ENCODE measurements at places on chromosomes 16 and 17.

- DNase-seq, result no peak
Observed at GRCh38 chr17:82965371-82965770, 114.0 kb upstream of the METRNL start.

DNA sequence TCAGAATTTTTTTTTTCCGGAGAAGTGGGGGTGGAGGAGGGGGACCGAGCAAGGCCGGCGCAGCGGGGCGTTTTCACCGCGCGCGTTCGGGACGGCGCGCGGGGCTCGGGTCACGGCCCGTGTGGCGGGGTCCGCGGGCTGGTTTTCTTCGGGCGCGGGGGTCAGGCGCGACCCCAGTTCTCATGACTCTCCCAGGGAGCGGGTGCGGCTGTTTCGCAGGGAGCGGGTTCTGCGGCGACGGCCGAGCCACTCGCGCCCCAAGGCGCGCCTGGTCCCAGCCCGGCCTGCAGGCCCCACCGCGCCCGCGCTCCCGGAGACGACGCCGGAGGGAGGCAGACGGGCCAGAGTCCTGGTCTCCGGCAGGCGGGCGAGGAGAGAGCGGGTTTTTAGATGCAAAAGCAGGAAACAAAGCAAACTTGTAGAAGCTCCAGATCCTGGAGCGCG lies 1.0 kb downstream of the BAHCC1 start:
- no peak for DNase-seq

DNA sequence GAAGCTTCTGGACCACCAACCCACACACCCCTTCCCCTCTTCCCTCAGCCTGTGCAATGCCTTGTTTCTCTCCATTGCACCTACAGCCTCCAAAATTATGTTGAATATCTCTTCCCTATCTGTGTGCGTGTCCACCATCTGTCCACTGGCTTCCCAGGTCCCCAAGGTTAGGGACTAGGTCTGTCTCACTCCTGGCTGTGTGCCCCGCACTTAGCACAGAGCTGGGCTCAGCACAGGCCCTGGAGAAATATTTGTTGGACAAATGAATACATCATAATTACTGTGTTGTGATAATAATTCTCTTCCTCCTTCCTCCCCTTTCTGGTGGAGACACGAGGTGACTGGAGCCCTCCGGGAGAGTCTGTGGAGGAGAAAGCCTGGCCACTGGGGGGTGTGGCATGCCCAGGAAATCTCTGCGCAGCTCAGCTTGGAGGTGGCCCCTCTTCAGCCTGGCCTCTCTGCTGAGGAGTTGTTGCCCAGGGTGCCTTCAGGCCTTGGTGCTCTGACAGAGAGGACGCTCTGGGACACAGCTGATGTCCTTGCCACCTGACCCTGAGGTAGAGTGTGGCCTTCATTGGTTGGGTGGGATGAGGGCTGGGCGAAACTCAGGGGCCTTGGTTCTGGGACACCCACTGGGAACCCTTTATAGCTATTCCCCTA lies 3.3 kb upstream of the BRD7 start:
- DNase-seq, result no peak

GRCh38 chr17:34398990-34399389 lies 36.0 kb upstream of the CCL1 start:
- DNase-seq, result no peak

- DNase-seq, result no peak
Observed at GRCh38 chr17:16301963-16302855, 51.1 kb downstream of the CENPV start.

DNA sequence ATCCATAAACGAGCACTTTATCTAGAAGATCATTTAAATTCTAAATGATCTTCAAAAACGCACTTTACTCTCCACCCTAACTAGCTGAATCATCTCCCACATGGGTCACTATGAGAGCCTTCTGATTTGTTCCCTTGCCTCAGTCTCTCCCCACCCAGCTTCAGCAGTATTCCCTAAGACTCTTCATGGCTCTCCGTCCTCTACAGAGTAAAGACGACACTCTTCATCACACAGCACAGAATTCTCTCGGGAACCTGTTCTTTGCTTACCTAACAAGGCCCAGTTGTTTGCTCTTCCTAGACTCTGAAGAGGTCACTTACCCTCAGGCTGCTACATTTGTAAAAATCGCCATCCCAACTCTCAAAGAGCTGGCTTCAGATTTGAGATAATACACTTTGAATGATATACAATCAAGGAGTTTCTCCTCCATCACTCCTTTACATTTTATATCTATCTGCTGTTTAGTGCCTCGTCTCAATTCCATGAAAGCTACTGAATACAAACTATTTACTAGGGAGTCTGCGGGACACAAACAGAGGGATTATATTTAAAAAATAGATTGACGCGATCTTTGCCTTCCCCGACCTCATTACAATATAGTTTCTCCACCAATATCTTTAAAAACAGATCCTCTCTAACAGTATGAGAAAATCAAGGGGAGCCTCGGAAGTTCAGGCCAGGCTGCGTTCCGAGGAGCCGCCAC lies 511 bp upstream of the LIG3 start:
- no peak for DNase-seq
